ENCODE measurements at places on chromosomes 1 and 21.
A peak's percentile ranks its signal among the peaks of the same experiment; 100 is the strongest.

GRCh38 chr1:107683191-107683657 lies 281.8 kb downstream of the VAV3 start:
- DNase-seq = no peak

DNA sequence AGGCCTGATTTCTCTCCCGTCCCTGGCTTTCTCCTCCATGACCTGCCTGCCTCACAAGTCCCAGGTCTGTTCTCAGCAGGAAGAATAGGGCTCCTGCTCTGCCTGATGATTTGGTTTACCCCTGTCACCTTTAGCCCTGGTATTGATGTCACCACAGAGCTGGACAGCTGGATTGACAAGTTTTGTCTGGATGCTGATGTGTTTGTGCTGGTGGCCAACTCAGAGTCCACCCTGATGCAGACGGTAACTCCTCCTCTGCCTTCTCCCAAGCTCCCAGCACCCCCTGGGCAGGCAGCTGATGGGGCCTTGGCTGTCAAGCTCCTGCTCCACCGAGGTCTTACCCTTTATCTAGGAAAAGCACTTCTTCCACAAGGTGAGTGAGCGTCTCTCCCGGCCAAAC lies 18.4 kb downstream of the MFN2 start:
- DNase-seq = no peak

DNA sequence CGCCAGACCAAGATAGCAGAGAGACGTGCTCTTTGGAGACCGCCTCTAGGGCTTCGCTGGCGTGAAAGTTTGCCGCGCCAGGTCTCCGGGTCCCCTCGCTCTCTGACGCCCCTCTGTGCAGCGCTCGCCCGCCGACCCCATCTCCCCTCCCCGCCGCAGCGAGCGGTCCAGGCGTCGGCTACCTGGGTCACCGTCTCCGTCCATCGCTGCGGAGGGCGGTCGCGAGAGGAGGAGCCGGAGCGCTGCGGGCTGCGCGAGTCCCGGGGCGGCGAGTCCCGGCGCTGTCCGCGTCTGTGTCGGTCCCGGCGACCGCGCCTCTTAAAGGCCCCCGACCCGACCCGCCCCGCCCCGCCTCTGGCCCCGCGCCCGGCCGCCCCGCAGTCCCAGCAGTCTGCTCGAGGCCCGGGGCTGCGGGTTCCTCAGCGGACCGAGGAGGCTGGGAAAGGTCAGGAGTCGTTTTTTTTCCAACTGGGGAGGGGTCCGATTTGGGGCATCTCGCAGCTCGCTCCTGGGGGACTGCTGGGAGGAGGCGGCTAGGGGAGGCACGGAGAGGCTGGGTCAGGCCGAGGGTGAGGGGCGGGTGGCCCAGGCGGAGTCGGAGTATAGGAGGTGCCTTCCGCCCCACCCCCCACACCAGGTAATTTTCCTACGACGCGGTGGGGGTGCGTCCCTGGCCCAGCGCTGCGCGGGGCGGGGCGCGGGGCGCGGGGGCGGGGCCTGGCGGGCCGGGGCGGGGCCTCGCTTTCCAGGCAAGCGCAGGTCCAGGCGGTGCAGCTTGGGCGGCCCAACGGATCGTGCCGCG lies at the start of the genes FBXO2 and FBXO44:
Gene FBXO2 (minus strand): TSS at position 293 of the 802 bp plus-strand sequence. CDS start 89 bp downstream, at position 204.
Gene FBXO44 (plus strand): TSS at position 741 of the 802 bp plus-strand sequence. CDS start 959 bp downstream, outside the sequence.
- DNase-seq = peak; percentile 55

- DNase-seq = peak; percentile 58
Measured at GRCh38 chr1:93845538-93846205, 33.3 kb downstream of the DNTTIP2 start.

- DNase-seq = no peak
Measured at GRCh38 chr1:7893529-7894180, 40.8 kb upstream of the UTS2 start.

GRCh38 chr1:61300899-61301298 lies 218.5 kb downstream of the NFIA start:
- no peak for DNase-seq

- no peak for DNase-seq
Measured at GRCh38 chr1:243930822-243931671, 81.0 kb upstream of the AKT3 start.

- peak; percentile 59 for DNase-seq
Measured at GRCh38 chr1:55987491-55988249, 591.7 kb downstream of the PLPP3 start.

DNA sequence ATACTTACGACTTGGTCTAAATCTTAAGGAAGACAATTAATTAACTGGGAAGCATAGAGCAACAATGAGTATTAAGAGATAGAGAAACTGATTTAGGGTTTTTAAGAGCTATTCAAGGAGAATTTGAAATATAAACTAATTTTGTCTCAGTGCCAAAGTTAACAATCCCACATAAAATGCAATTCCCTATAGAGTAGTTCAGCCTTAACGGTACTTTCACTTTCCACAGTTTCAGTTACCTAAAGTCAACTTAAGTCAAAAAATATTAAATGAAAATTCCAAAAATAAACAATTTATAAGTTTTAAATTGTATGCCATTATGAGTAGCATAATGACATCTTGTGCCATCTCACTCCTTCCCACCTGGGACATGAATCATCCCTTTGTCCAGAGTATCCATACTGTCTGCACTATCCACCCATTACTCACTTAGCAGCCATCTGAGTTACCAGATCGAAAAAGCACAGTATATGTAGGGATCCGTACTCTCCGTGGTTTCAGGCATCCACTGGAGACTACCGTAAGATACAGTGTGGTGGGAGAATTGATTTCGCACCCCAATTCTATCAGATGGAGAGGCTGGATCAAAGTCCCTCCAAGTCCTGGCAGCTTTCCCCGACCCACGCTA lies 4.8 kb upstream of the SARS1 start:
- DNase-seq = no peak

DNA sequence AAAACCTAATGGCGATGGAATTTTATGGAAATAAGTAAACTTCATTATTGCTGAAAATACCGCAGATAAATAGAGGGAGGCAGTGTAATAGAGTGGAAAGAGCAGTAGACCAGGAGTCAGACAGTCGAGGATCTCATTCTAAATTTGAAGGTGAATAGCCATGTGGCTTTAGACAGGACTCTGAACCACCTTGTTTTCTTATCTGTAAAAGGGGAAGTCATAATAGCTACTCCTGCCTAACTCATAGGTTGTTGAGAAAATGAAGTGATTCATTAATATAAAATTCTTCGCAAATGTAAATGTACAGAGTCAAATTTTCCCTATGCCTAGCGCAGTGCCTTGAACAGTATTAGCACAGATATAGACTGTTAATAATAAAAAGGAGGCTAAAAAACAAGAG lies 14.8 kb downstream of the RPS6KC1 start:
- DNase-seq = no peak

DNA sequence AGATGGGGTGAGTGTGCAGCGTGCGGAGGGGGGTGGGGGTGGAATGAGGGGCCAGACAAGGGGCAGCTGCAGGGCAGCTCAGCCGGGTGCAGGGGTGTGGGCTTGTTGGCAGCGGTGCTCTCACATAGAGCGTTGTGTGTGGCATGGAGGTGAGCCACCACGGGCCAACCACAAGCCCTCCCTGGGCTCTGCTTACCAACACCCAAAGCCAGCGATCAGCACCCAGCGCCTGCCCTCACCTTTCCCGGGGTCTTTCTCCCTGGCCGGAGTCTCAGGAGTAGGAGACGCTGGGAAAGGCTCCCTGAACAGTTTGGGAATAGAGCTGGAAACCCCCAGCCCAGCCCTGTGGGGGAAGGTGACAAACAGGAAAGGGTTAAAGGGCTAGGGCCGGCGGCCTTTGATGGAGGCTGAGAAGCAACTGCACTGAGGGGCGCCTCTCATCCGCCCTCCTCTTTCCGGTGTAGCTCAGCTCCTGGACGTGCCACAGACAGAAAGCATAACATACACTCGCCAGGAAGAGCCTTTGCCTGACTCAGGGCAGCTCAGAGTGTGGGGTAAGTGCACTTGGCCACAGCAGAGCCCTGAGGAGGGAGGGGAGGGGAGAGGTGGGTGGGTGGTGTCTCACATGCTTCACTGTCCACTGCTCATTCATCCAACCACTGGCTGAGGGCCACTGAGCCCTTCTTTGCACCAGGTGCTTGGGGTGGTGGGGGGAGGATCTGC lies 577 bp downstream of the IKBKE start:
- DNase-seq = peak; percentile 61

- DNase-seq = no peak
Measured at GRCh38 chr1:32557812-32558211, 18.6 kb downstream of the ZBTB8A start.

GRCh38 chr1:240820816-240821215 lies 208.9 kb upstream of the GREM2 start:
- no peak for DNase-seq

DNA sequence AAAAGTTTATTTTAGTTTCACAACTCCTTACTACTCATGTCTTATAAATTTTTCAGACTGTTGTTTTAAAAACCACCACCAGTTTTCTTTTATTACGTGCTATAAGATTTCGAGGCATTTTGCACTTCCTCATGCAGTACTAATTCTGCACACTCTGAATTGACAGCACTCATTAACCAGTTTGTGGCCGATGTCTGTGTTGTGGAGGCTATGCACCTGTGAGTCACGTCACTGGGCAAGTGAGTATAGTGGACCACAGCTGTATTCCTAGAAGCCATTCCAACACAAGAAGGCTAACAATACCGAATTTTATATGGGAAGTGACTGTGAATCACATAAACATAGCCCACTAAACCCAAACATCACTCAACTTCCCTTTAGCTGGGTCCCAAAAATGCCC lies 21.0 kb upstream of the SPATA6 start:
- DNase-seq = no peak

GRCh38 chr21:42542596-42542995 lies 28.9 kb downstream of the SLC37A1 start:
- peak; percentile 11 for DNase-seq

- DNase-seq = peak; percentile 34
Measured at GRCh38 chr1:36096500-36097432, 8.1 kb downstream of the ADPRS start.

- no peak for DNase-seq
Measured at GRCh38 chr21:45042664-45043161, 31.7 kb upstream of the ADARB1 start.

- DNase-seq = no peak
Measured at GRCh38 chr1:196074182-196074581, 534.1 kb downstream of the KCNT2 start.

DNA sequence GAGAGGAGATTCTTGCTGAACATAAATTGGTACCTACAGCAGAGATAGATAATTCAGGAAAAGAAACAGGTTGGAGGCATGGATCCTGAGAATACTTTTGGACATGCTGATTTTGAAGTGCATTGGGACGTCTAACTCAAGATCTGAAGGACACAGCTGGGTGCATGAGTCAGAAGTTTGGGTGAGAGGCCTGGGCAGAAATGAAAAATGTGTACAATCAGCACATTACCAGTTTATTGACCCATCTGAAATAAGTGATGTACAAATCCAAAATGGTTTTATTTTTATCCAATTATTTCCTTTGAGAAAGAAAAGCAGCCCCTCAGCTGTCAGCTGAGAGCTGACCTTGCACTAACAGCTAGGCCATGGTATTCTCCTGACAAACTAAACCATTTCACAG lies 975.2 kb upstream of the B3GALT2 start:
- DNase-seq = no peak

GRCh38 chr21:19692231-19692630 lies 1288.6 kb upstream of the TMPRSS15 start:
- no peak for DNase-seq

GRCh38 chr1:201708085-201708512 lies 120.9 kb upstream of the IPO9 start:
- DNase-seq = peak; percentile 65

DNA sequence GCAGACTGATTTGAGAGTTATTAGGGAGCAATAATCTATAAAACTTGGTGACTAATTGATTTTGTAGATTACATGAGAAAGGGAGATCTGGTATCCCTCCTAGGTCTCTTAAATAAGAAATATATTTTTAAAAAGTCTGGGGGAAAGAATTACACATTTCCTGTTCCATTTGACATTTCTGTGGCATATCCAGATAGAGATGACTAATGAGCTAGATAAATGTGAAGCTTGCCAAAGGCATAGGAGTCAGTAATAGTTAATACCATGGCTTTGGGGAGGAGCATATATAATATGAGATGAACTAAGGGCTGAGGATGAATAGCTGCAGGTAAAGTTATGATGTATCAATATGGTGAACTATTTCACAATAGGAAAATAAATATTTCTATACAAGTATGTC lies 663.7 kb downstream of the PTPRC start:
- DNase-seq = no peak

GRCh38 chr1:93129507-93130099 lies 50.5 kb downstream of the MTF2 start:
- DNase-seq = no peak

GRCh38 chr1:154158307-154159125 lies 3.6 kb upstream of the NUP210L start:
- DNase-seq = no peak

- DNase-seq = peak; percentile 97
Measured at GRCh38 chr1:32179443-32180185, at the start of gene TXLNA. Gene TXLNA, plus strand, starts transcription at chr1:32179675. Its CDS starts 671 bp downstream, at chr1:32180346.

- no peak for DNase-seq
Measured at GRCh38 chr1:98280049-98280448, 359.2 kb upstream of the DPYD start.

DNA sequence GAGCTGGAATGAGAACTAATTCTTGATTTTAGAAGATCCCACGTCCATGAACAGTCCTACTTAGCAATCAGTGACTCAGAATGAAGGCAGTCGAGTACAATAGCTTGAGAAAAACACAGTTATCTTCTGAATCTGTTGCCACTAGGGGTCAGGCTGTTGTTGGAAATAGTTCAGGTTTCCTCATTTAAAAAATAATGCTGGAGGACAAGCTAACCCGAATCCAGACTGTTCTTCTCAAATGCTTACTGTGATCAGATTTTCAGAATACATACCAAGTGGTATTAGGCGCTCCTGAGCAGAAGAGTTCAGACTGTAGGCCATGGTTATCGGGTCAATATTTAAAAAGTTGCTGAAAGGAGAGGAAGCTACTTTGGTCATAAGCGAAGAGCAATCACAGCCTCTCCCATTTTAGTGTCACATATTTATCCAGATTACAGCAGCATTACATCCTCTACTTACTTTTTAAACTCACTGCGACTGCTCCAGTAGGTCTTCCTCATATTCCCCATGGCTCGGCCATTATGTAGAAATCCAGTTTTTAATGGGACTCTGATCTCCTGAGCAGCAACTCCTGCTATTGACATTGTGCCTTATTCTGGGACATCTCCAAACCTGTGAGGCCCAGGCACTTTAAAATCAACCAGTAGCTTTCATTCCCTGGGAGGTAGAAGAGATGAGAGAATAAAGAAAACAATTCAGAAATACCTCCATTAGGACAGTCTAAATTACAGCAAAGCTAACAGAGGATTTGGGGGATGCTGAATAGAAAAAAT lies 10.9 kb downstream of the ERRFI1 start:
- peak; percentile 53 for DNase-seq

DNA sequence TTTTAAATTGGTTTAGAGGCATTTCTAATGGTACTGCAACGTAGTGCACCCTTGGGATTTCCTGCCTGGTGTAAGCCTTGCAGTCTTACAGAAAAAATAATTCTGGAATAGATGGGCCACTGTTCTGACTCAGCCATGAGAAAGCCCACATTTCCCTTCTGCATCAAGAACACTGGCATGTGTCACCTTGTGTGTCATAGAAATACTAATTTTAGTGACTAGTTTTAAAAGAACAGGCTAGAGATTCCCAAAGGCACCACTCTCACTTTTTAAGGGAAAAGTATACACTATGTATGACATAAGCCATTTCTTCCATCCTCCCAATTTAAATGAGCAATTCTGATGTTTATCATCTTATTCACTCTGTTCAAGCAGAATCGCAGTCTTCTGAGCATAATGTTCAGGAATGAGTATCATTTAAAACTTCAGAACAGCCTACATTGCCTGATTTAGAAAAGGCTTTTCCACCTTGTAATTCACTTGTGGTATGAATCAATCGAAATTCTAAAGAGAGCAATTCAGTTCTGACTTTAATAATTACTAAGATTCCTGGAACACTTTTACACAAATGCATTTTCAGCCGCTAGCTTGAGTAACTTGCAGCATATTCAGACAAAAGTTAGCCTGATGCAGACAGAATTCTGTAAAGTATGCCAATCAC lies 18.8 kb downstream of the RGS13 start:
- DNase-seq = no peak
